ENCODE measurements at places on chromosomes 4 and X.

GRCh38 chr4:93346840-93347239 is 481.7 kb upstream of the ATOH1 start:
- no peak for DNase-seq

GRCh38 chr4:45284400-45285085 is 558.2 kb upstream of the GNPDA2 start:
- no peak for DNase-seq

DNA sequence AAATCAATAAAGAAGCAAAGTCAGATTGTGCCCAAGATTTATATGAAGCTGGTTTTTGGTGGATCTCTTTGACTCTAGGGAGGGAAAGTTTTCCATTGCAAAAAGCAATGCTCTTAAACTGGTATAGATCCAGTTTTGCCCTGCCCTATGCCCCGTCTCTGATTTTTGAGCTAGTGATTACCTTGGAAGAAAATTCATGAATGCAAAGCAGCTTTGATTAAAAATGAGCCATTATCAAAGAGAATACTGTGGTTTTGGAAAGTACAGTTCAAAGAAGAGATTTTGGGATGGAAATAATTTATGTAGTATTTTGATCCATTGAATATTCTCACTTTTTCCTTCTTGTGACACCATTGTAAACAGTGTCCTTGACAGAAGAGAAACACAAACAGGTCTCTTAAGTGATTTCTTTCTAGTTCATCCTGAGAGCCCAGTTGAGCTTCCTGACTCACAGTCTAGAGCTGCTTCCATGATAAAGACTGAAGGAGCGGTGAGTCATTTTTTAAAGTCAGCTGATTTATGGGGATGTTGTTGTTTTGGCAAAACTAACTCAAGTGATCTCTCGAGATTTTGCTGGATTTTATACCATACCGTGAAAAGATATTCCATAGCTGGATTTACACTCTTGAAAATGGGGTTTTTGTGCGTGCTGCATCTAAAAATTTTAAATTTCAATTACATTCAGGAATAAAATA is 76.7 kb downstream of the AFF1 start:
- no peak for DNase-seq

DNA sequence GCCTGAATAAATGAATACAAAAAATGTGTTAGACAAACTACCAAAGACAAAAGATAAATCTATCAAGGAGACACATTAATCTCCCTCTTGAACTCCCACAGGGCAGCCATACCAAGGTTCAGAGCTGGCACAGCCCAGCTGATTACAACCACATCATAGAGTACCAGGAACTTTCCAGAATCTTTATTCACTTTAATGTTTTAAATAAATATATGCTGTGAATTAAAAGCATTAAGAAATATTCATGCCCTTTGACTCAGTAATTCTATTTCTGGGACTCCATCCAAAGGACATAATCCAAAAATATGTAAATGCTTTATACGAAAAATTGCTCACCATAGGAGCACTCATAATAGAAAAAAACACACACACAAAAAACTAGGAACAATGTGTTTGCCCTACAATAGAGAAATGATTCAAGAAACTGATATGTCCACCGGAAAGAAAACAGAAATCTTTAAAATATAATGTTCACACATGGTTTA is 126.0 kb downstream of the LDB2 start:
- no peak for DNase-seq

GRCh38 chr4:3809028-3809427 is 42.8 kb downstream of the ADRA2C start:
- no peak for DNase-seq

DNA sequence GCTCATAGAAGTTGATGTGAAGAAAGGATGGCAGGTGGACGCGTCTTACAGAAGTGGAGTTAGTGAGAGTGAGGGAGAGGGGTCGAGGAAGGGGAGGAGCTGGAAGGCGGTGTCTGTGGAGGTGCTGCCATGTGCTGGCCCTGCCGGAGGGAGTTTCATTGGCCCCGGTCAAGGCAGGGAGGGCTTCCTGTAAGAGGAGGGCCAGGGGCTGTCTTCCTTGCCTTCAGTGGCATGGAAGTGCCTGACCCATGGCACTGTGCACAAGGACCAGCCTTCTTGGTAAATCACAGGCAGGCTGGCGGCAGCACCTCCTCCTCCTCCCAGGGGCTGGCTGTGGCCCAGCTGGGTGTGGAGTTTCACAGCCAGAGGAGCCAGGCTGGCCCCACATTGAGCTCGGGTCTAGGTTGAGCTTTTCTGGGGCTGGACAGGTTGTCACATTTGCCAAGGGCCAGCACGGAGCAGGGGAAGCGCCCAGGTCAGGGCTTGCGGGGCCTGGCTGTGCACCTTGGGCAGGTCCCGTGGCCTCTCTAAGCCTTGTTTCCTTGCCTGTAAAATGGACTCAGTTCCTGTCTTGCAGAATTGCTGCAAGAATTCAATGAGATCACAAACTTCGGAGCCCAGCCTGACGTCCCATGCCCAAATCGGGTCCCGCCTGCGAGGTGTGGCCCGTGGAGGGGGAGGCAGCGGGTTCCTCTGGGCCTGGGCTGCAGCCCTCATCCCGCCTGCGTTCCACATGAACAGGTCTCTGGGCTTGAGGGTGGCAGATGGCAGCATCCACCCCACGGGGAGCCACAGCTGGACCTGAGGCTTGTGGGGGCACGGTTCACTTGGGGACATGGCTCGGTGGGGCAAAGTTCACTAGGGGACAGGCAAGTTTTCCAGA is 7.0 kb downstream of the HTRA3 start:
- no peak for DNase-seq

DNA sequence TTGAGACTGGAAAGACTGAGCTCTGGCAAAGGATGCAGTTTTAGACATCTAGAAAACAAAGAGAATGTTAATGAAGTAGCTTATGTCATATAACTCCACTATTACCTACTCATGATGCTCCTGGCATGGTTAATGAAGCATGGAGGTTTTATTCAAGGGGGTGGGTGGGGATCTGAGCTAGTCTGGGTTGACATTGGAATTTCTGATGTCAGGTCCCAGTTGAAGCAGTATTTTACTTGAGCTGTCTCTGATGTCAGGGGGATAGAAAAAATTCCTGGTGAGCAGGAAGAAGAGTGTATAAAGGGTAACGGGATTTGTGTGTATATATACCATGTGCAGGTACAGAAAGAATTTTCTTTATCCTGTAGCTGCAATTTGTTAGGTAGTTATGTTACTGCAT is 102.0 kb downstream of the ELOVL6 start:
- DNase-seq = no peak

DNA sequence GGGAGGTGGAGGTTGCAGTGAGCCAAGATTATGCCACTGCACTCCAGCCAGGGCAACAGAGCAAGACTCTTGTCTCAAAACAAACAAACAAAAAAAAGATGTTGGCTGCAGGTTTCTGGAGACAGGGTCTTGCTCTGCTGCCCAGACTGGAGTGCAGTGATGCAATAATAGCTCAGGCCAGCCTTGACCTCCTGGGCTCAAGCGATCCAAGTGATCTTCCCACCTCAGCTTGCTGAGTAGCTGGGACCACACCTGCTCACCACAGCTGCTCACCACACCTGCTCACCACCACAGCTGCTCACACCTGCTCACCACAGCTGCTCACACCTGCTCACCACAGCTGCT is 29.9 kb upstream of the CPLX1 start:
- no peak for DNase-seq

DNA sequence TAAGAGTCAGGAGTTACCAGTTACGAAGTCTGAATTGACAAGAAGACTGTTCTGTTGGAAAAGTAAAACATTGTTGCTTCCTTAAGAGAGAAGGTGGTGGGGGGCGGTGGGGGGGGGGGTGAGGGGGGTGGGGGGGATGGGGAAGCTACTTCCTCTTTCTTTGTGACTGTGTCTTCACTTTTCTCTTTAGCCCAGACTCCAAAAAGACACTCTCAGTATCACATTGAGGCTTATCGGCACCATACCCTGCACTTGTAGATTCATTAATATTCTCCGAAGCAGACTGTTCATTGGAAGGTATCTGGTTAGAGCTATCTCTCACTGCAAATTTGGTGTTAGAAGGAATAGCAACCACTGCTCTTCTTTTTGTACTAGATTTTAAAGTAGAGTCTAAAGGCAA is 94.5 kb upstream of the IL13RA1 start:
- DNase-seq = no peak

GRCh38 chr4:166823126-166823525 is 411.2 kb downstream of the SPOCK3 start:
- no peak for DNase-seq

DNA sequence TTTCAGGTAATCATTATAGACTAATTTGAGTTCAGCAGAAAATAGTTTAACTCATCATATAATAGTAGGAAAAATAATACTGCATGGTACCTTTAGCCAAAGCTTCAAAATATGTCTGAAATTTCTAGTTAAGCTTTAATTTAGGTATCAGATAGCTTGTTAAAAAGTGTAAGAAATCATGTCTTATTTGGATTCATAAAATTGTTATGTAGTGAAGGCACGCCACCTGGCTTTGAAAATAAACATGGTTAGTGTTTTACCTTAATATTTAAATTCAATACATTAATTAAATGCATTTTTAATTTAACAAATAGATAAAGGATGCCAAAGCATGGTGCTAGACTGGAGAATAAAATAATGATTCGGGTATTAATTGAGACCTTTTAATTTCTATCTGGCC is 211.4 kb downstream of the FSTL5 start:
- DNase-seq = no peak

DNA sequence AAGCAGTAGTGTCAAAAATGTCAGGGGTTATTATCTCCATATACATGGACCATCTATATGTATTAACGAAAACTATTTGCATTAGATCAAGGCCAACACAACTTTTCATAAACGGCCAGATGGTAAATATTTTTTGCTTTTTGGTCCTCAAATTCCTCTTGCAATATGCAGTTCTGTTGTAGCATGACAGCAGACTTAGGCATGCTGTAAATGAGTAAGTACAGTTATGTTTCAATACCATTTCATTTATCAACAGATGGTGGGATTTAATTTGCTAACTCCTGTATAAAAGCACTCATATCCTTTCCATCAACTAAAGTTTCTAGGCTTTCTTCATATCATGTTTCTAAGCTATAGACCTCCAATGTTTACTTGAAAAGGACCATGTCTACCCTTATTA is 208.1 kb downstream of the ANKRD50 start:
- DNase-seq = no peak

DNA sequence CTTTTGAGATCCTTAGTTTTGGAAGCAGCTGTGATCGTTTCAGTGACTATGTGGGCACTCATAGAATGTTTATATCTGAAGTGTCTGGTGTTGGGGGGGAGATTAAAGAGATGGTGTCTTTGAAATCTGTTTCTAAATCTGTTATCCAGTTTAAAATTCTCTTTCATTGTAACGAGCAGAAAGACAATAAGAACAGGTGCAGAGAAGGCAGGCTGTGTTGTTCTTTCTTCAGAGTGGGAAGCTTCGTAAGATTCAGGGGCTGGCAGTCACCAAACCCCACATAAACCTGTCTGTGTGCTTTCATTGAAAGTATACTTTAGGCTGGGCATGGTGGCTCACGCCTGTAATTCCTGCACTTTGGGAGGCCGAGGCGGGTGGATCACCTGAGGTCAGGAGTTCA is 16.3 kb upstream of the DHRSX start:
- DNase-seq = no peak

GRCh38 chr4:149884046-149884445 is 68.4 kb upstream of the IQCM start:
- DNase-seq = no peak

DNA sequence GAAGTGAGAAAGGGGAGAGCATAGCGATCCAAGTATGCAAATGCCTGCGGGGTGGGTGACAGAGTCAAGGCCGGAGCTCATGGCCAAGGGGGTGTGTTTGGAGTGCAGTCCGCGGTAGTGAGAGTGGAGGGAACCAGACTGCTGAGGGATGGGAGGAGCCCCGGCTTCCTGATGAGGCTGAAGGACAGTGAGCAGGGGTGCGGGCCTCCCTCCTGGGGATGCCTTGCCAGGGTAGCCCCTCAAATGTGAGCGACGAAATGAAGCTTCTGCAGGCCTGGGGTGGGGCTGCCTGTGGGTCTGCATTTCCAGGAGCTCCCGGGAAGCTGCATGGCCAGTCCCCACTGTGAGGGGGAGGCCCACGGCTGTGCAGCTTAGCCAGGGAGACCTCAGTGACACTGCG is 45.0 kb downstream of the PSAPL1 start:
- DNase-seq = no peak

GRCh38 chrX:133033010-133033409 is 63.9 kb downstream of the USP26 start:
- no peak for DNase-seq

GRCh38 chr4:141797966-141798365 is 161.6 kb downstream of the IL15 start:
- no peak for DNase-seq

DNA sequence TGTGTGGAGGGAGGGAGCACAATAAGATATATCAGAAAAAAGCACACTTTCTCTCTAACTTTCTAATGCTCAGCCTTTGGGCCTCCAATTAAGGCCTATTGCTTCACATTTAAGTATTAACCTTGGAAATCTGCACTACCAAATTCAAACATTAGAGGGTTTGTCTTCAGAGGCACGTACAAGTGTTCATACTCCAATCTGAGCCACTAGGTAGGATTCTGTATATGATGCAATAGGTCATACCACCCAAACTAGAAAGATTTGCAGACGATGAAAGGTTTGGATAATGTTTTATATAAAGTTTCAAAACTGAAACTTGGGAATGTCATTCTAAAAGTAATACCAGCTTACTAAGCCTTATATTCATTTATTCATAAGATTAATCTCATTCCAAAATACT is 106.4 kb downstream of the MID1 start:
- no peak for DNase-seq

GRCh38 chr4:82626251-82626868 is 64.6 kb upstream of the TMEM150C start:
- DNase-seq = no peak

GRCh38 chr4:181301735-181302710 is 941.2 kb upstream of the TENM3 start:
- no peak for DNase-seq

DNA sequence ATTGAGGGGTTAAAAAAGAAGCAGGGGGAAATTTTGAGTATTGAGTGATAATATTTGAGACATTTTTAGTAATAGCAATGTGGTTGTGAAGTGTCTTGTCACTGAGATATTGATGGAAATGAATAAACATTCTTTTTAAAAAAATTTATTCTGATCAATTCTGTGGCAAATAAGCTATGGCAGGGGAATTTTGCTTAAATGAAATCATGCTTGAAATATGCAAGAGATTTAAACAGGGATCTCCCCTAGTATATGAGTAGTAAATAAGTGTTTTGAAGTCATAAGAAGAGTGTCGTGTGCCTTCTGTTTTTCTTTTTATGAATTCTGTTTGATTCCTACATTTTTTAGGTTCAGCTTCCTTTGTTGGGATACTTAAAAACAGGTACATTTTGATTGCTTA is 23.2 kb downstream of the IL15 start:
- DNase-seq = no peak
